Activated T-helper 1 cell treated with anti-CD3 and anti-CD28 coated beads, Interleukin-2, amount 50 U/mL, for 16 hours (primary cell): ENCODE measurements at places on chromosomes 16 and 17.

- no peak for DNase-seq
Measured at GRCh38 chr17:67482764-67483163, 105.7 kb downstream of the PITPNC1 start.

DNA sequence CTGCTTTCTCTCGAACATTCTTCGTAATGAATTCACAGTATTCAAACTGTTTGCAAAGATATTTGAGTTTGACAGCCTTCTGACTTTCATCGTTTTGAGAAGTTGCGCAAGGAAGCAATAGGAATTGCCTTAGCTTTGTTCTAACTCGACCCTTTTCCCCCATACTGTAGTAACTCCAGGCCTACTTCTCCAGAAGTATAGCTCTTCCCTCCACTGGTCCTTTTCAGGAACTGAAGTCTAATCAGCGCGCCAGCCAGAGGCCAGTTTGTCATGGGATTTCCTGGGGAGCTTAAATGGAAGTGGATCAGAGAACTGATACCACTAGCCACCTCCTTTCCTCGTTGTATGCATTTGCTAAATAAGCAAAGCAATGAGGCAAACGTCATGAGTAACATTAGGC, 27.9 kb downstream of the CDR2 start:
- DNase-seq = no peak

GRCh38 chr16:3383045-3383448, 17.8 kb downstream of the ZSCAN32 start:
- no peak for DNase-seq

DNA sequence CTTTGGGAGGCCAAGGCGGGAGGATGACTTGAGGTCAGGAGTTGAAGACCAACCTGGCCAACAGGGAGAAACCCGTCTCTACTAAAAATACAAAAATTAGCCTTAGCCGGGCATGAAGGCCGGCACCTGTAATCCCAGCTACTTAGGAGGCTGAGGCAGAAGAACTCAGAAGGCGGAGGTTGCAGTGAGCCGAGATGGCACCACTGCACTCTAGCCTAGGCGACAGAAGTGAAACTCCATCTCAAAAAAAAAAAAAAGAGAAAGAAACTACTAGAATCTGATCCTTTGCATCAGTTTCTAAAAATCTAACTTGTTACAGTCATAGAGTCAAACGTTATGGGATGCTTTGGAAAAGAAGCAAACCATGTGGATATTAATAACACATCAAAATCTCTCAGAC, 1.6 kb upstream of the PECAM1 start:
- no peak for DNase-seq

- DNase-seq = no peak
Measured at GRCh38 chr17:82845163-82845807, 5.5 kb upstream of the ZNF750 start.

- DNase-seq = no peak
Measured at GRCh38 chr17:29753845-29754439, 131.2 kb upstream of the CORO6 start.

DNA sequence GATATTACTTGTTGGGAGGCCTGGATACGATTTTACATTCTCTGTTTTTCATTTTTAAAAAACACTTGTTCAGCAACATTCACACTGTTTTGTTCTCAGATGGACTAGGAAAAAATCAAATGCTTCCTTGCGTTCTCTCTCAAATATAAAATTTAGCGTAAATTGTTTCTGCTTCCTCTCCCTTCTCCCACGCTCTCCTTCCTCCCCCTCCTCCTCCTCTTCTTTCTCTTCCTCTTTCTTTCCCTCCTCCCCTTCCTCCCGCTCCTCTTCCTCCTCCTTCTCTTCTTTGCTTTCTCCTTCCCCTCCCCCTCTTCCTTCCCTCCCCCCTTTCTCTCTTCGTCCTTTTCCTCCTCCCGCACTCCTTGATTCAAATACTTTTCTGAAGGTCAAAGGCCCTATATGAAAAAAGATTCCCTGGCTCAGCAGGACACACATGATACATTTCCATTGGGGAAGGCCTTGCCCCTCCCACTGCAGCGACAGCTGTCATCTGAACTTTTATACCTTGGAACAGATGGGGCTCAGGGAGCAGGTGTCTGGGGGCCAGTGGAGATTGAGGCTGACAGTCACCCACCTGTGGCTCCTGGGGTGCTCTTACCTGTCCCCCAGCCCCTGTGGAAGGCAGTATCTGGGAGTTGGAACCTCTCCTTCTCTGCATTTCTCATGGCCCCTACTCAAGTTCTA, 99.4 kb upstream of the SDK2 start:
- DNase-seq = no peak

DNA sequence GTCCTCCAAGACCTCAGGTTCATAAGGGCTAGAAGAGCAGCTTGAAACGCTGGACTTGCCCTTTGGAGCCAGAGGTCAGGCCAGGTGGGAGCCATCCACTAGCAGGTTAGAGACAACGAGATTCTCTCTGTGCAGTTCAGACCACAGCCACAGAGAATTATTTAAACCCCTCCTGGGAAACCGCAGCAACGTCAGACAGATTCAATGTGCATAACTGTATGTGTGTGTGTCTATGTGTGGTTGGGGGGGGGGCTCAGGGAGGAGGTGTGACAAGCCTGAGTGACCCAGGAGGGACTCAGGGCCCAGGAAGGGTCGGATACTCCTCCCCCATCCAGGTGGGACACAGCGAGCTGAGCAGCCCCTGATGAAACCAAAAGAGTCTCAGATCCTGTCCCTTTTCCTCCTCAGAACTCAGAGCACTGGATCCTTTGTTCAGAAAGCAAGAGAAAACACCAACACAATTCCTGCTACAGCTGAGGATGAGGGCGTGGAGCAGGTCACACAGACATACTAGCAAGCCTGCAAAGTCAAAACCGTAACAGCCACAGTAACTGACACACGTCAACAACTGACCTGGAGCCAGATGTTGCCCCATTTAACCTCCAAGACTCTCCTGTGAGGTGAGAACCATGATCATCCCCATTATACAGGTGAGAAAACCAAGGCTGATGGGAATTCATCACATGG, 66.8 kb downstream of the XYLT1 start:
- no peak for DNase-seq

DNA sequence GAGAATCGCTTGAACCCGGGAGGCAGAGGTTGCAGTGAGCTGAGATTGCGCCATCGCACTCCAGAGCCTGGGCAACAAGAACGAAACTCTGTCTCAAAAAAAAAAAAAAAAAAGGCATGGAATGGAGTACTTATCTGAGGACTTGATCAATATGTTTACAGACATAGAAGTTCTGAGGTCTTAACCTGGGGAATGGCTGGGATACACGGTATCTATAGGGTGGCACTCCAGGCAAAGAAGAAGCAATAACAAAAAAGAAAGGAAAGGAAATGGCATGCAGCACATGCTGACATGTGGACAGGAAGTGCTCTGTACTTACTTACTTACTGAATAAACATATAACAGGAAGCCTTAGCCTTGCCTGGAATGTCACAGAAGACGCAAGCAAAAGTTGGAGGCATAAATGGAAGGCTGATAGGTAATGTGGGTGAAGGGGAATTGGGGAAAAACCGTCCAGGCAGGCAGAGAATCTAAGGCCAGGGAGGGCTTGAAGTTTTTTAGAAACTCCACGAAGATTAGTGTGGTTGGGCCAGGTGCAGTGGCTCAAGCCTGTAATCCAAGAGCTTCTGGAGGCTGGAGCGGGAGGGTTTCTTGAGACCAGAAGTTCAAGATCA, 10.1 kb upstream of the SPOP start:
- no peak for DNase-seq

DNA sequence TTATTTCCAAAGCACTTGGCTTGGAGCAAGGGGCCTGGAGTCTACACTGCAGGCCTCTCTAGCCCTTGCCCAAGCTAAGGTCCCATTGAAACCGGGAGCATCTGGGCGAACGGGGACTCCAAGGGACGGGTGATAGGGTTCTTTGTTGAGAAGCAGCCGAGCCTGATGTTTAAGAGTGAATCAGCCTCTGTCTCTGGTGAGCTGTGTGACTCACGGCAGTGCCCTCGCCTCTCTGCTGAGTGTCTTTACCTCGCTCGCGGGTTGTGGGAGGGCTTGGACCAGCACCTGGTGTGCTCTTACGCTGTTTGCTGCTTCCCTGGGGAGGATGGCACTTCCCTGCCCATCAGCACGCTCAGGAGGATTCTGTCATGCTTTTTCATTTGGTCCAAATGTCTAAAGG, 1.3 kb downstream of the HGS start:
- no peak for DNase-seq

- DNase-seq = no peak
Measured at GRCh38 chr16:8998108-8998507, 34.4 kb upstream of the USP7 start.

- DNase-seq = no peak
Measured at GRCh38 chr17:69445132-69445531, 30.6 kb downstream of the MAP2K6 start.

DNA sequence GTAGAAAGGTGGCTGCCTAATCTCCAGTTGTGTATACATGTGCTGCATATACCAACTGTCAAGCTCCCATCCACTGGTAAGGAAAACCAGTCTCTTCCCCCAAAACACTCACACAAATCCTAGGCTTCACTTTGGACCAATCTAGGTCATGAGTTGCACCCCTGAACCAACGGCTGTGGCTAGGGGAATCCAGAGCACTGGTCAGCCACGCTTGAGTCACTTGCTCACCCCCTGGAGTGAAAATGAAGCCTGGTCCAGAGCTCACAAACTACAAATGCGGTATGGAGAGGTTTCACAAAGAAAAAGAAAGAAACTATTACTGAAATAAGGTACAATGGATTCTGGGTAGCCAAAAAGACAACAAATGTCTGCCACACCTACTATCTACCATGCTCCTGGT, 66.1 kb upstream of the NLK start:
- no peak for DNase-seq

DNA sequence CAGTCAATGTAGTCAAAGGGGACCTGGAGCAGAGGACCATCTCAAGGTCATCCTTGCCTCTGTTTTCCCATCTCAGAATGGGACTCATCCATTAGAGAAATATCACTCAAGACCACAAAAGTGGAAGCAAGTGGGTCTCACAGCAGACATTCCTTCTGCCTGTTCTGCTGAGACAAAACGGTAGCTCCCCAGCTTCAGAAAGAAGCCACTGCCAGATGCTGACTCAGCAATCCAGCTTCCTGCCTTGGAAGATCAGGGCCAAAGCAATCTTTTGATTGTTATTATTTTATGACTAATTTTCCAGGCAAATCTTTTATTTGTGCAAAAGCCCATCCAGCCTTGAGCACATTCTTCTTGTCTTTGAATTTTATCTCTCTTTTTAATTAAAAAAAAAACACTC, 86.8 kb downstream of the CCT6B start:
- no peak for DNase-seq

DNA sequence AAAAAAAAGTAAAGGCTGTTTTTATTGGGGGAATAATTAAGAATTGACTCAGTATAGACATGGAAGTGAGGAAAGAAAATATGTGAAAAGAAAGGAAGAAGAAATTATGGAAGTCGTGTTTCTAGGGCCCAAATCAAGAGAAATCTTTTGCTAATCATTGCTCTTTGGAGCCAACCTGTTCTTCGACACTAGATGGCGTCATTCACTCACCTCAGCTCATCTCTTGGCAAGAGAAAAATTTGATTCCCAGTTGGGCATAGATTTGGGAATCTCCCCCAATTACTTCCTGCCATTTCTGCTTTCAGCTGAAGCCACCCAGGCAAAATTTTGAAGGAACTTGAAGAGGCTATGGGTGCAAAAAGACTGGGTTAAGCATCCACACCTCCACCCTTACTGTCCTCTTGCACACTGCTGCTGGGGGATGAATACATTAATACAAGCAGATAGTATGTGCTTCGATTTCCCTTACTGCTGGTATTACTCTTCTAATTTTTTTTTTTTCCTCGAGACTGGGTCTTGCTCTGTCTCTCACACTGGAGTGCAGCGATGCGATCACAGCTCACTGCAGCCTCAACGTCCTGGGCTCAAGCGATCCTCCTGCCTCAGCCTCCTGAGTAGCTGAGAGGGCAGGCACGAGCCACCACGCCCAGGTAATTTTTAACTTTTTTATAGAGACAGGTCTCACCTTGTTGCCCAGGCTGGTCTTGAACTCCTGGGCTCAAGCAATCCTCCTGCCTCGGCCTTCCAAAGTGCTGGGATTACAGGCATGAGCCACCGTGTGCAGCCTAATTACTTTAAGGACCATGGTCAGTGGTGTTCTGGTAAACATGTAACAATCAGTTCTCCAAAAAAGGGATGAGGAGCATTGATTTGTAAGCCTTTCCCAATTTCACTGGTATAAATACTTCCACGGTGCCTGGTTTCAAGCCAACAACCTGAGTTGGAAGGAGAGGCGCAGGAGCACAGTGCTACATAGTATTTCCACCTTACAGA, 13.5 kb downstream of the PSMD7 start:
- DNase-seq = no peak

- no peak for DNase-seq
Measured at GRCh38 chr17:80691784-80692183, 147.1 kb downstream of the RPTOR start.

- no peak for DNase-seq
Measured at GRCh38 chr17:61351745-61352407, 47.8 kb upstream of the TBX2 start.

DNA sequence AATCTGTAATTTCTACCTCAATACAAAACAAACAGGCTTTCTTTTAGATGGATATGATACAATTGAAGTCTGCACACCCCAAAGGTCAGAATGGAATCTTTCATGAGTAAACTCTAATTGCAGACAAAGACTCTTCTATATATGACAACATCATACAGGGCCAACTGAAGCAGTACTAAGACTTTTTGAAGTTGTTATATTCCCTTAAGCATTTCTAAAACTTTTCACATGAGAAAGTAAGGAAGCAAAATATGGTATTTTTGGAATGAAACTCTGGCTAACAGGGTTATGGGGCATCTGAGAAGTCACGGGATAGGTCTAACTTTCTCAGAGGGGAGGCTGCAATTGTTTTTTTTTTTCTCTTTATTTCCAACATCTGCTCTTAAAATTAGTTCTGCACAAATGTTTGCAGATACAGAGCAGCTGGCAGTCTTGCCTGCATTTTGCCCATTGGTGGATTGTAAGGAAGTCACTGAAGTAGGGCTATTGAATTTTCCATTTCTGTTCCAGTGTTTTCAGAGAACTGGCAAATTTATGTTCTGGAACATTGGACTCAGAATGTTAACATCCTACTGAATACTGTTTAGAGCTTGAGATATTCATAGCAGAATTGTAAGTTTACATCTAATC, 59.1 kb downstream of the SSH2 start:
- no peak for DNase-seq

GRCh38 chr16:50593410-50594150, 45.4 kb downstream of the NKD1 start:
- no peak for DNase-seq

- no peak for DNase-seq
Measured at GRCh38 chr17:339193-340061, 13.2 kb downstream of the RPH3AL start.
